ENCODE measurements at places on chromosomes 7 and 10. TPM values are rescaled to one million over a fixed set of nuclear protein-coding genes. Genes with fewer than 3 reads are reported as not detected.

GRCh38 chr7:47268851-47269836 lies 312.8 kb downstream of the TNS3 start:
- DNase-seq: no peak
- H3K4me1 ChIP-seq: no peaks in the 10 kb centered on the region
- no peaks in the 10 kb centered on the region for H3K27me3 ChIP-seq
- H3K36me3 ChIP-seq: no peaks in the 10 kb centered on the region

The RTKN2 gene
- 8.1 TPM for total RNA-seq

DNA sequence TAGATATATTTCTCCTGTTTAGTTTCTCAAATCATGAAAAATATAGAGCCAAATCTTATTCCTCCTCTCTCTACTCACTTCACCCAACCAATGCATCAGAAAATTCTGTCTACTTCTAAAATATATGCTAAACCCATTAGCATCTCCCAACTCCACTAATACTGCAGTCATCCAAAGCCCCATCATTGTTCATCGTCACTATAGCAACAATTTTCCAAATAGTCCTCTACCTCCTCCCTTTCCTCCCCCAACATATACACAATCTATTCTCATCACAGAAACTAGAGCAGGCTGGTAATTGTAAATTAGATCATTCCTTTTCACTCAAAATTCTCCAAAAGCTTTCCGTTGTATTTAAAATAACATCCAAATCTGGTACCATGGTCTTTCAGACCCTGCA lies 38.4 kb upstream of the C10orf120 start:
- H3K36me3 ChIP-seq: no peaks in the 10 kb centered on the region
- H3K27ac ChIP-seq: no peak overlapping the region
- no peak for DNase-seq
- no peak overlapping the region for H3K4me3 ChIP-seq
- H3K4me1 ChIP-seq: no peaks in the 10 kb centered on the region

DNA sequence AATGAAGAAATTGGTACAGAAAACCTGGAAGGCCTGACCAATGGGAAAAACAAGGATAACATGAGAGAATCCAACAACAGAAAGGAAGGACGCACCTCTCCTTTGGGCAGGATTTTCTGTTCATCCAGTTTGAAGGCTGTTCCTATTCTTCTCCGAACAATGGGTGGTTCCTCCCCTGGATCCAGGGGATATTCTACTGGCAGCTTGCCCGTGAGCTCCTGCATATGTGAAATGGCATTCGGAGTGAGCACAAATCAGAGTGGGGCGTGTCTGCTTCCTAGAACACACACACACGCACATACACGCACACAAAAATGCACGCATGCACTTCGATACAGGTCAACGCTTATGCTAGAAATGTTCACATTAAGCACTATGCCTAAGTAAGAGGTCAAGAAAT lies 83.5 kb downstream of the PRPF18 start:
- H3K4me3 ChIP-seq: no peak overlapping the region
- H3K4me1 ChIP-seq: no peaks in the 10 kb centered on the region
- no peak for DNase-seq
- H3K27ac ChIP-seq: no peak overlapping the region
- no peaks in the 10 kb centered on the region for H3K27me3 ChIP-seq

DNA sequence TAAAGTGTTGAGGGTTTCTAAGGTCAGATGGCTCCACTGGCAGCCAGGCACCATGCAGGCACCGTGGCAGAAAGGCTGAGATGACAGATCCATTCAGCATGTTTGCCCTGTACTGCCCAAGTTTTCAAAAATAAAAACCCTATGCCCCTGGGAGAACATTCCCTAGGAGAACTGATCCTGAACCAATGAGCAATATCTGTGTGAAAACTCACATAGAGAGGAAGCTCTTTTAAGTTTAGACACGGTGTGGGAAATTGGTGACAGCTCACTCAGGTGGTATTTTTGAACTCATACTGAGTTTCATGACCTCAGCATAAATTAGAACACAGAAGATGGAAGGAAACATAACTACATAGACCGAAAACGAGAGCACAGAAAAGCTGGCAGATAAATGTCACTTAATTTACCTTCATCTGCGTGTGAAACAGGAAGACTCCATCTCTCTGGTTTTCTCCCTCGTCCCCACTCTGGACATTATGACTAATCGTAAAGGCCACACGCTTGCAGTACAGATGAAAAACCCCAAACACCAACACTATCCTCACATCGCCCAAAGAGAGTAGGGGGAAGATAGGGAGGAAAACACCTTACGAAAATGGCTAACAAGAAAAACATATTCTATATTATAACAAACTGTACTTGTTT lies 127.8 kb downstream of the ICA1 start:
- no peak for DNase-seq
- peak overlapping the region; percentile 97 for H3K27ac ChIP-seq
- H3K27me3 ChIP-seq: no peaks in the 10 kb centered on the region

The ANKRD2 gene
- total RNA-seq: not detected

DNA sequence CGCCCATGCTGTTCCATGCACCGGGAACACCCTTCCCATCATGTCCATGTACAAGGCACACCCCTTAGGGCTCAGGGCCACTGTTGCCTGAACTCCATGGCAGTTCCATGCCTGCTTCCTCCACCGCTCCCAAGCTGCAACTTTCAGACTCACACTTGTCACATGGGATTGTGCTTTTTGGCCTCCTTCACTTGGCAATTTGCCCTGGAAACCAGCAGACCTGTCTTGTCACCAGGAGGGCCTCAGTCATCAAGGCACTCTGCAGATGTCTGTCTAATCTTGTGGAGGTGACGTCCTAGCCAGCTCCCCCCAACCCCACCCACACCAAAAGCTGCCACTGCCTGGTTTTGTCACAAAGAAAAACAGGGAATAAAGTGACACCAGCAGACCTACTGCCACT lies 47.5 kb downstream of the CARD11 start:
- peaks cover 7% of the 10 kb centered on the region for H3K36me3 ChIP-seq
- no peak overlapping the region for H3K27ac ChIP-seq
- H3K27me3 ChIP-seq: no peaks in the 10 kb centered on the region
- H3K4me1 ChIP-seq: peaks cover 10% of the 10 kb centered on the region

The NACAD gene
- 0.47 TPM for total RNA-seq

DNA sequence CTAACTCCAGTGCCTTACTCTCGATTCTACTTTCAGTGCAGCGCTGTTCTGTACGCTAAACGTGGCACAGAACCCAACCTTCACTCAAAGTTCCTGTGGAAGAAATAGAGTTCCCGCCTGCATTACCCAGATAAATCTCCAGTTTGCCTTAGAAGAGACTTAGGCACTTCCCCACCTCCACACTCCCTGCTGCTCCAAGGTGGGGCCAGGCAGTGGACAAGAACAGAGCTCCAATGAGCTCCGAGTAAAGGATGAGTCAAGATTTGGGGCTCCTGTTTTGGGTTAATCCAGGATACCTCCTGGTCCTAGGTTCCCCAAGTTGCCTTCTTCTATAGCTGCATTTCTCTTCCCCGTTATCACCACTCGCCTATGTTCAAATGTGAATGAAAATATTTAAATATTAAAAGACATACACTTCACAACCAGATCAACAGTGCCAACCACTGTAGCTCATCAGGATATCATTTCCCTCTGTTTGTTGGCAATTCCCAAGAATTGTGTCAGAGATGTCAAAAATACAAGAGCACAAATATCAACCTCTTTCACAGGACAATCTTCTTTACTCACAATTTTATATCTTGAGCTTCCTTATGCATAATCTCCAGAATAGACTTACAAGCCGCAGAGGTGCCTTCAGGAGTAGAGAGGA lies 48.0 kb downstream of the MALSU1 start:
- peaks cover 21% of the 10 kb centered on the region for H3K4me1 ChIP-seq
- H3K27me3 ChIP-seq: peaks cover 15% of the 10 kb centered on the region
- H3K36me3 ChIP-seq: peaks cover 3% of the 10 kb centered on the region
- H3K4me3 ChIP-seq: peak overlapping the region; percentile 78
- DNase-seq: no peak

DNA sequence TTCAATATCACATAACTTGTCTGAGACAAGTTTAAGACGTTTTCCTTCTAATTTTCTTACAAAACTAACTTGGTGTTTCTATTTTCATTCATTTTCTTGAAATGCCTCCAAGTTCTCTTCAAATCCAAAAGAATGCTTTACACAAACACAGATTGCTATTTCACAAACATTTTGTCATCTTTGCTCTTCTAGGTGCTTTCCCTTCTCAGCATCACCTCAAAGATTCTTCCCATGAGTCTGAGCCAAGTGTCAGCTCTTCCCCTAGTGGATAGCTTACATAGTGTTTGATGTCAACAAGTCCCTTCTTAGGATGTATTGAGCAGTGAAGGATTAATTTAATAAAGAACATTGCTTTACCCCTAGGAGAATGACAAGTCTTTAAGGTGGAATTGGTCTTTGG lies 38.1 kb upstream of the SEMA3A start:
- no peaks in the 10 kb centered on the region for H3K27me3 ChIP-seq
- no peak for DNase-seq
- H3K4me3 ChIP-seq: no peak overlapping the region

DNA sequence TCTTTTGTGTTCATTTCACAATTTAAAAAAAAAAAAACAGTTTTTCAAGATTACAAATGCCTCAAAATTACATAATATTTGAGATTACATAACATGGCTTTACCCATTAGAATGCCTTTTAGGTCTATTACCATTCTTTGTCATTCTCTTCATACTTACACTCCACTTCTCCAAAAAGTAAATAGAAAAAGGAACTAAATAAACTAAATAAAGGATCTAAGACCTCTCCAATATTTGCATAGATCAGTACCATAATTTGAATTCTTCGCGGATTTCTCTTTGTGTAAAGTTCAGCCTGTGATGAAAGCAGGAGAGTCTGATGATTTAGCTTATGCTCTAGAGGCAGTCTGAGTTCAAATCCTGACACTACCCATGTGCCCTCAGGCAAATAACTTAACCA lies 56.4 kb upstream of the C1GALT1 start:
- no peak overlapping the region for H3K4me3 ChIP-seq
- peaks cover 4% of the 10 kb centered on the region for H3K27me3 ChIP-seq
- H3K27ac ChIP-seq: no peak overlapping the region
- no peaks in the 10 kb centered on the region for H3K36me3 ChIP-seq
- peaks cover 2% of the 10 kb centered on the region for H3K4me1 ChIP-seq

- DNase-seq: no peak
- no peak overlapping the region for H3K4me3 ChIP-seq
- no peaks in the 10 kb centered on the region for H3K27me3 ChIP-seq
- no peaks in the 10 kb centered on the region for H3K4me1 ChIP-seq
- no peaks in the 10 kb centered on the region for H3K36me3 ChIP-seq
Observed at GRCh38 chr7:10588084-10588483, 385.6 kb upstream of the PHF14 start.

The ST7 gene
- total RNA-seq: 8.0 TPM

The AOAH gene
- total RNA-seq: 2.6 TPM

DNA sequence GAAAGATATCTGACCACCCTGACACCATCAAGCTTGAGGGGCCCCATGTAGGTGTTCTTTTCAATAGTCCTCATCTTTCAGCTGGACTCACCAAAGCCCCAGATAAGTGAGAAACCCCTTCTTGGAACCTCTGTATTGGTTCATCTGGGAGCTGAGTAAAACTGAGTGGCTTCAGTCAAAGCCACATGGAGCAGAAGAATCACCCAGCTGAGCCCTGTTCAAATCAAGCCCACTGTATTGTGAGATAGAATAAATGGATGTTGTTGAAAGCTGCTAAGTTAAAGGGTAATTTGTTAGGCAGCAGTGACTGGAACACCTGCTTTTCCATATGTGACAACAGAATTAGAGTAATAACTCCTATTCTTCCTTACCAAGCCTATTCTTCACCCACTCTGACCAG lies 64.8 kb upstream of the SDK1 start:
- H3K4me3 ChIP-seq: no peak overlapping the region
- H3K36me3 ChIP-seq: peaks cover 3% of the 10 kb centered on the region
- no peak overlapping the region for H3K27ac ChIP-seq
- peaks cover 7% of the 10 kb centered on the region for H3K27me3 ChIP-seq
- peaks cover 3% of the 10 kb centered on the region for H3K4me1 ChIP-seq

The ZNF853 gene
- total RNA-seq: 1.1 TPM

The ITGB8 gene
- total RNA-seq: 0.23 TPM

DNA sequence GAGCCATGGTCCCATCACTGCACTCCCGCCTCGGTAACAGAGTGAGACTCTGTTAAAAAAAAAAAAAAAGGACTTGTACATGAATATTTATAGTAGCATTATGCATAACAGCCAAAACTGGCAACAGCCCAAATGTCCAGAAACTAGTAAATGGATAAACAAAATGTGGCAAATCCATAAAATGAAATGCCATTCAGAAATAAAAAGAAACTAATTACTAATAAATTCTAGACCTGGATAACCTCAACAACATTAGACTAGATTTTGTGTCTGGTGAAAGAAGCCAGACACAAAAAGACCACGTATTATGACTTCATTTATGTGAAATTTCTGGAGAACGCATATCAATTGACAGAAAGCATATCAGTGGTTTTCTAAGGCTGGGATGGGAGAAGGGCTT lies 74.5 kb downstream of the HPSE2 start:
- no peak overlapping the region for H3K27ac ChIP-seq
- H3K27me3 ChIP-seq: no peaks in the 10 kb centered on the region
- no peaks in the 10 kb centered on the region for H3K36me3 ChIP-seq
- no peaks in the 10 kb centered on the region for H3K4me1 ChIP-seq
- no peak for DNase-seq

DNA sequence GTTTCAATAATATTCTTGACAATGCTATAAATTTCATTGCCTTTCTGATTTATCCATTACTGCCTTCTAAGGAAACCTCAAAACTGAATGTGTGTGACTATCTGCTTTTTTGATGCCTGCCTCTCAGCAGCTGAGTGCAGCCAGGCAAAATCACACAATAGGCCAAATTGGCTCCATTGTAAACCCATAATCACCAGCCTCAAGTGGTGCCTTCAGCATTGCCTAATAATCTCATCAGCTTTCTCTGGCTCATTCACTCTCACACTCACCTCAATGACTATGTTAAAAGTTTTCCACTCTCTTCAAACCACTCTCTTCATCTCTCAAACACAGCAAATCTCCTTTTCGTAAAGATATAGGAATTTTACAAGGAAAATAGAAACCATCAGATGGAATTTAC lies 182.5 kb upstream of the COL1A2 start:
- no peak overlapping the region for H3K27ac ChIP-seq
- no peaks in the 10 kb centered on the region for H3K4me1 ChIP-seq
- H3K4me3 ChIP-seq: no peak overlapping the region

DNA sequence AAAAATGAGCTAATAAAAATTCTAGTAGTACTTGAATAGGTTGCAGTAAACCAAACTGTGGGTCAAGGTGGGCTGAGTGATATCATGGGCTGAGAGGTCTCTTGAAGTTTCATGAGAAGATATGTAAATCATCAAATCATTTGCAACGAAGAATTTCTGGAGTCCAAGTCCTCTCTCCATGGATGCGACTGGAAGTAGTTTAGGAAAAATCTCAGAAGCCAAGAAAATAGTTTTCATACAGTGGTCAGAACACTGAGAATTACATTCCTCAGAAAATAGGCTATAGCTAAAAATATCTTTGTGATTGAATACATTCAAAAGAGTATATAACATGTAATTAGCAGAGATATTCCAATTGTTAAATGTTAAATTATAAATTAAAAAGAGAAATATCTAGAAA lies 3.6 kb upstream of the IFIT1 start:
- DNase-seq: no peak
- no peak overlapping the region for H3K27ac ChIP-seq
- no peaks in the 10 kb centered on the region for H3K36me3 ChIP-seq

- H3K36me3 ChIP-seq: peaks cover 10% of the 10 kb centered on the region
- DNase-seq: no peak
- peak overlapping the region; percentile 70 for H3K4me3 ChIP-seq
- peaks cover 68% of the 10 kb centered on the region for H3K4me1 ChIP-seq
- H3K27me3 ChIP-seq: no peaks in the 10 kb centered on the region
Observed at GRCh38 chr7:130925136-130925794, 191.3 kb upstream of the KLF14 start.

The TBC1D12 gene
- 1.9 TPM for total RNA-seq

The MICALL2 gene
- total RNA-seq: 3.2 TPM

- no peak overlapping the region for H3K27ac ChIP-seq
- H3K27me3 ChIP-seq: peaks cover 5% of the 10 kb centered on the region
- peaks cover 2% of the 10 kb centered on the region for H3K4me1 ChIP-seq
- H3K4me3 ChIP-seq: no peak overlapping the region
- no peak for DNase-seq
Observed at GRCh38 chr7:134174795-134175261, 47.7 kb downstream of the LRGUK start.
